ENCODE measurements at places on chromosomes 6 and 20. TPM values are rescaled to one million over a fixed set of nuclear protein-coding genes. Genes with fewer than 3 reads are reported as not detected.

GRCh38 chr20:2236256-2236655 lies 59.5 kb upstream of the TGM3 start:
- no peak overlapping the region for H3K4me3 ChIP-seq
- H3K27ac ChIP-seq, result no peak overlapping the region
- H3K27me3 ChIP-seq, result no peaks in the 10 kb centered on the region
- H3K4me1 ChIP-seq, result no peaks in the 10 kb centered on the region

- no peak overlapping the region for H3K4me3 ChIP-seq
- peaks cover 57% of the 10 kb centered on the region for H3K27me3 ChIP-seq
- no peaks in the 10 kb centered on the region for H3K36me3 ChIP-seq
- H3K27ac ChIP-seq, result no peak overlapping the region
Measured at GRCh38 chr20:63100926-63101699, 94.3 kb upstream of the BHLHE23 start.

Gene PNLDC1
- not detected for total RNA-seq

DNA sequence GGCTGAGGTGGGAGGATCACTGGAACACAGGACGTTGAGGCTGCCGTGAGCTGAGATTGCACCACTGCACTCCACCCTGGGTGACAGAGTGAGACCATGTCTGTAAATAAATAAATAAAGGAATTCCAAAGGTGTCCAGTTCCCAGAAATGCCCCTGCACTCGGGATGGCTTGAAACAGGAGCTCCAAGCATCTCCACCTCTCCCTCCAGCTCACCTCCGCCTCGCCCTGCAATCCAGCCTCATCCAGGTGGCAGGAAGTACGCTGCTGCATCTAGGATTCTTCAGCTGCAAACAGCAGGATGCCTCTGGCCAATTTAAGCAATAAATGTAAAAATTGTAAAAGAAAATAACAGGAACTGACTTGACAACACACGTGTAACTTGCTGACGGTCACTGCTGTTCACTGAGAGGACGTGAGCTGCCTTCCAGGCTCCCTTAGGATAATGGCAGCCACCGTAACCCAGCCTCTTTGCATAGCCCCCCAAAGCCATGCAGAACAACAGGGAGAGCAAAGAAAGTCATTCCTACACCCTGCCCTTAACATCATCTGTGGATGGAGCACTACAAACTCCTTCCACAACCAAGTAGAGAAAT lies 11.4 kb upstream of the GRM4 start:
- H3K4me1 ChIP-seq, result no peaks in the 10 kb centered on the region
- no peak overlapping the region for H3K27ac ChIP-seq
- DNase-seq, result no peak
- H3K36me3 ChIP-seq, result no peaks in the 10 kb centered on the region

- no peak overlapping the region for H3K27ac ChIP-seq
- no peaks in the 10 kb centered on the region for H3K27me3 ChIP-seq
- no peaks in the 10 kb centered on the region for H3K4me1 ChIP-seq
- DNase-seq, result no peak
- H3K36me3 ChIP-seq, result no peaks in the 10 kb centered on the region
- no peak overlapping the region for H3K4me3 ChIP-seq
Measured at GRCh38 chr20:23003077-23003635, 32.0 kb upstream of the SSTR4 start.
